Esophagus muscularis mucosa (tissue), 4 donors: ENCODE measurements at places on chromosomes 3 and 15.

DNA sequence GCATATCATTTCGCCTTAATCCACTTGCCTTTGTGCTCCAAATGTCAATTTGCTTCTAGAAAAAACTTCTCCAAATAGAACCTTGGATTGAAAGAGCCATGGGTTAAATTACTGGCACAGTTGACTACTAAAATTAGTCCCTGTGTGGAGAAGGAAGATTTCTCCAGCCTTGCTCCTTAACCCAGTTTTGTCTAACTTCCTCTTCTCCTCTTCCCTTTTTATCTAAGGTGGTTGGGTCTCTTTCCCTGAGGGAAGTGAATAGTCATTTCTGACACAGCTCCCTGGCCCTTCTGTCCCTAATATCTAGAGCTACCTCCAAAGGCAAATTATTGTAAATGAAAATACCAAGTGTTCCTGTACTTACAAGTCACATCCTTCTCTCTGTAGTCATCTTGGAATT lies 527.9 kb upstream of the TBL1XR1 start:
- no peak for DNase-seq
- no peaks in the 10 kb centered on the region for H3K27me3 ChIP-seq
- peak overlapping the region; percentile 64 for H3K27ac ChIP-seq

DNA sequence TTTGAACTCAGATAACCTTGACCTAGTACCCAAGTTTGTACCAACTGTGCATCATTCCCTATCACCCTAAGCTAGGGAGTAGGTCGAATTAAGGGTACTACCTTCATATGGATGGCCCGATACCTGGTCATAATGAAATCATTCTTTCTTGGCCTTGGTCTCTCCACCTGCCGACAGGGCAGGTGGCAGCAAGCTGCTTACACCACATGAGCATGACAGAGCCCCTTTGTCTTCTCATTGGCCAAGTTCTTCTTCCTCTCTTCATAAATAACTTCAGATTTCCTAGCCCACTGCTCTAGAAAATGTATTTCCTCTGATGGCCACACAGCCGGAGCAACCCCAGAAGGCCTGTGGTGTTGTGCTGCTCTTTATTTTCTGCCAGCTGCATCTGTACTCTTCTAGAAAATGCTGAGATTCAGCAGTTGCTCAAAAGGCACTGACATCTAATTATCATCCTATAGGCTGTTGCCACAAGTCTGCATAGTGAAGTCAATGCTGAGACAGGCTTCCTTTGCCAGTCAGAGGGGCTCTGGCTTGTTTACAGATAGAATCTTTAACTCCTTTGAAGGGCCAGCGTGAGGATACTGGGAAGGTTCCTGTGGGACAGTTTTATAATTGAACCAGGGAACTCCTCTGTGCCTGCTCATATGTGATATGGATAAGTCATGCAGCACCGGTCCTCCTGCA lies 304.2 kb downstream of the PTPRG start:
- H3K27me3 ChIP-seq: no peaks in the 10 kb centered on the region
- H3K27ac ChIP-seq: no peak overlapping the region
- no peak overlapping the region for H3K4me3 ChIP-seq
- no peaks in the 10 kb centered on the region for H3K36me3 ChIP-seq

- H3K4me3 ChIP-seq: no peak overlapping the region
- no peaks in the 10 kb centered on the region for H3K27me3 ChIP-seq
- DNase-seq: no peak
- peaks cover 4% of the 10 kb centered on the region for H3K4me1 ChIP-seq
Measured at GRCh38 chr3:170054204-170054603, 16.4 kb downstream of the GPR160 start.

- no peak overlapping the region for H3K4me3 ChIP-seq
- no peaks in the 10 kb centered on the region for H3K36me3 ChIP-seq
- no peak overlapping the region for H3K27ac ChIP-seq
- no peak for DNase-seq
- H3K4me1 ChIP-seq: no peaks in the 10 kb centered on the region
Measured at GRCh38 chr15:96860741-96861140, 530.2 kb downstream of the NR2F2 start.

GRCh38 chr3:152517502-152517901 lies 248.8 kb downstream of the MBNL1 start:
- no peak overlapping the region for H3K4me3 ChIP-seq
- no peak for DNase-seq
- no peak overlapping the region for H3K27ac ChIP-seq
- no peaks in the 10 kb centered on the region for H3K27me3 ChIP-seq
- H3K4me1 ChIP-seq: no peaks in the 10 kb centered on the region
